Pulmonary artery endothelial cell (primary cell): ENCODE measurements at places on chromosomes 5 and 9. TPM values are rescaled to one million over a fixed set of nuclear protein-coding genes. Genes with fewer than 3 reads are reported as not detected.

TAF11L10 gene
- total RNA-seq: not detected in 2 replicates

TRIO gene
- 144 and 194 TPM in 2 replicates for total RNA-seq

GMCL2 gene
- not detected in 2 replicates for total RNA-seq

CARTPT gene
- total RNA-seq: not detected in 2 replicates

PIGO gene
- 9.3 and 11.0 TPM in 2 replicates for total RNA-seq

GRHPR gene
- 133 and 135 TPM in 2 replicates for total RNA-seq
